Brain microvascular endothelial cell (primary cell): ENCODE measurements at places on chromosomes 12 and 14.

DNA sequence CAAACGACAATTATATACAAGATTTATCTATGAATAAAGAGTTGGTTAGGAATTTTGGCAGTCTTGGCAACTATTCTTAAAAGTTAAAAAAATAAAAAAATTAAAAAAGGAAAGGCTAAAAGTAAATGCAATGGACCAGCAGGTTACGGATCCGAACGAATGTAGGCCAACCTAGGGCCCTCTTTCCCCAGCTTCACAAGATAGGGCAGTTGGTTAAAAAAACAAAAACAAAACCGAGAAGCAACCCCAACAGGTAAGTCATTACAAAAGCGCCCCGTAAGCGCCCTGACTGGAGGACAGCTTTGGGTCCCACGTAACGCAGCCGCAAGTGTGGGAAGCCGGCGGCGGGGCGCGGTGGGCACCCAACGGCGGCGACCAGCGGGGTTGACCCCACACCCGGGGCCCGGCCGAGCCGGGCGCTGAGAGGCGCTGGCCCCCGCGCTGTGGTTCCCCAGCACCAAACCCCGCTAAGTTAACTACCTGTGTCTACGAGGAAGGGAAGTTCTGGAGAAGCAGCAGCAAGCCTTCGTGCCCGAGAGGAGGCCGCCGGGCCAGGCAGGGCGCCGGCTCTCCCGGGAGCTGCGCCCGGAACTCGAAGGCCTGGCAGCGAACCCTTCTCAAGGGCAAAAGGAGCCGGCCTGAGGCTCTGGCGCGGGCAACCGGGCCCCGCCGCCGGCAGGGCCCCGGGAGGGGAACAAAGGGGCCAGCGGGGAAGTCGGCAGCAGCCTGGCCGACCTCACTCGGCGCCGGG is 882 bp downstream of the HECTD1 start:
- DNase-seq: peak; percentile 1

DNA sequence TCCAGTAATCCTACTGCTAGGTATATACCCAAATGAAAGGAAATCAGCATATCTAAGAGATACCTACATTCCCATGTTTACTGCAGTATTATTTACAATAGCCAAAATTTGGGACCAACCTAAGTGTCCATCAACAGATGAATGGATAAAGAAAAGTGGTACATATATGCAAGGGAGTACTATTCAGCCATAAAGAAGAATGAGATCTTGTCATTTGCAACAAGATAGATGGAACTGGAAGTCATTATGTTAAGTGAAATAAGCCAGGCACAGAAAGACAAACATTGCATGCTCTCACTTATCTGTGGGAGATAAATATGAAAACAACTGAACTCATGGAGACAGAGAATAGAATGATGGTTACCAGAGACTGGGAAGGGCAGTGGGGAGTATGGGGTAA is 109.5 kb downstream of the INSM2 start:
- no peak for DNase-seq

DNA sequence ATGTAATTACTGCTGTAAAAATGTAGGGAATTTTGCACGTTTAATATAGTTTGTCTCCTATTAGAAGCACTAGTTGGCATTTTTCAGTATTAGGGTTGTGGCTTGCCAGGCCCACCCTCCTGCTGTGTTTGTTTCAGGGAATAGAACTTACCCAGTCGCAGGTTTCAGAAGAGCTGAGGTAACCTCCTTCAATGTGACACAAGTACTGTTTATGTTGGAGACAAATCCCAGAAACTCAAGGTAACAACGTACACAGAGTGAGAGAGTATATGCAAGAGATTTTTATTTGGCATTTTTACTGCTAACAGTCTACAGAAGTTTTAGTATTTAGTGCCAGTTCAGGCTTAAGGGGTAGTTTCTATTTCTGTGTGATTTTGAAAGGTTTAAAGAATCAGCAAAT is 284.3 kb downstream of the RAD51B start:
- no peak for DNase-seq

GRCh38 chr12:118375348-118375747 is 1.0 kb upstream of the SUDS3 start:
- no peak for DNase-seq

DNA sequence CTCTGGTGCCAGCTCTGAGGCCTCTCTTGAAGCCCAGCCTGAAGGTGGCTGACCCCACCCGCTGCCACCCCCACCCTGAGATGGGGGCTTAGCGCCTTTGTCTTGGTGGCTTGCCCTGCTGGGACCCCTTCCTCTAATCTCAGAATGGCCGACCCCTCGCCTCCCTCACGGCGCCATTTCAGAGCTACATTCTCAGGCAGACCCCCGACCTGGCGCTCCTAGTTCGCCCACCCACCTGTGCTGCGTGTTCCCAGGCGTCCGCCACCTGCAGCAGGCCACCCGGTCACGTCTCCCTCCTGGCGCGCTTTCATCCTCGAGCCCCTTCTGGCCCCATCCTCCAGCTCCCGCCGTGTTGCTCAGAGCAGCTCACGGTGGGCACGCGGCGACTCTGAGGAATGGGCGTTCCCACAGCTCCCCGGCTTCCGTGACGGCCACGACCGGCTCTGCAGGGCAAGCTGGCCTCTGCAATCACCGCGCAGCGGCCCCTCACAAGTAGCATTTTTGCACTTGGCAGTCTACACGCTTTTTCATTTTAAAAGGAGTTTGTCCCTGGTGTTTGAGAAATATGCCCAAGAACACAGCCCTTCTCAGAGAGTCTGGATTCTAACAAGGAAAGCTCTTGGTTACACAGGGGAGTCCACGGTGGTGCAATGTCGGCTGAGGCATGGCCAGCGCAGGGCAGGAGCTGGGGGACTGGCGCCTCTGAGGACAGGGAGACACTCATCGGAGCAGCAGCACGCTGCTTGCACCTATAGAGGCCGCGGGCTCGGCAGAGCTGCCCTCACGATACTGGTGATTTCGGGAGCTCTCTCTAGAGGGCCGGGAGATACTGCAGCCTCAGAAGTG is 105.7 kb upstream of the C14orf180 start:
- DNase-seq: no peak

DNA sequence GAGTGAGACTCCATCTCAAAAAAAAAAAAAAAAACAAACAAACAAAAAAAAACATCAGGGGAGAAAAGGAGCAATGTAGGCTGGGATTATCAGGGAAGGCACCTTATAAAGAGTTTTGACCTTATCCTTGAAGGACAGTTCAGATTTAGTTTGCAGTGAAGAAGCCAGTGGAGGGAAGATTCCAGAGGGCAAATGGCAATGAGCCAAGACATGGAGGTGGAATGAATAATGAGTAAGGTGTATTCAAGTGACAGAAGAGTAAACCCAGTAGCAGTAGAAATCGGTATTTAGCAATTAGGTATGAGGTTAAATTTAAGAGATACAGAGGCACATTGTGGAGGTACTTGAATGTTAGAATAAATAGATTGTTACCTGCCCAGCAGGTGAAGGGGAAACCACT is 2.2 kb upstream of the DUSP16 start:
- no peak for DNase-seq

DNA sequence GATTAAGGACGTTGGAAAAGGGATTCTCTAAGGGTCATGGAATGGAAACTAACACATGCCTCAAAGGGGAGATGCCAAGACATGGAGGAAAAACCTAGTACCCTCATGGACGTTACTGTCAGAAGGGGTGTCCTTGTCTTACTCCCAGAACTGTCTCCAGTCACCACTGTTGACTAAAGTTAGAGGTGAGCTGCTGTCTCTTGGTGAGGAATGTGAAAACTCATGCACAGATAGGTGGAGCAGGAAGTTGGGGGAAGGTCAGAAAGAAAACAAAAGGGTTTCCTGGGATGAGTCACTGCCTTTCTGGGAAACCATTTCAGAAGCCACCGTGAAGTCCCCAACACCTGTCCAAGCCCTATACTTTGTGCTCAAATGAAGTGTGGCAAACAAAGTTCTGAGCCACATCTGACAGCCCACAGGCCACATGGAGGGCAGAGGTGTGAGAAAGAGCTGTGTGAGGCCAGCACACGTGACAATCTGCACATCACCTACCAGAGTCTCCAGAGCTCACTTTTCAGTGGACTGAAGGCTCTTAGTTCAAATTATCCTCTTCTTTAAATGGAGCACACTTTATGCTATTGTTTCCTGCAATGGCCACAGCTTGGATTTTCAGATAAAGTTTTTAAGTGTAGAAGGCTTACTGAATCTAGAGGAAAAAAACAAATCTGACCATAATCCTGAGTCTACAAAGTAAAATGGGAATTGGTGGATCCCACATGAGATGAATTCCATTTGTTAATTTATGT is 92.9 kb upstream of the EGLN3 start:
- DNase-seq: no peak

DNA sequence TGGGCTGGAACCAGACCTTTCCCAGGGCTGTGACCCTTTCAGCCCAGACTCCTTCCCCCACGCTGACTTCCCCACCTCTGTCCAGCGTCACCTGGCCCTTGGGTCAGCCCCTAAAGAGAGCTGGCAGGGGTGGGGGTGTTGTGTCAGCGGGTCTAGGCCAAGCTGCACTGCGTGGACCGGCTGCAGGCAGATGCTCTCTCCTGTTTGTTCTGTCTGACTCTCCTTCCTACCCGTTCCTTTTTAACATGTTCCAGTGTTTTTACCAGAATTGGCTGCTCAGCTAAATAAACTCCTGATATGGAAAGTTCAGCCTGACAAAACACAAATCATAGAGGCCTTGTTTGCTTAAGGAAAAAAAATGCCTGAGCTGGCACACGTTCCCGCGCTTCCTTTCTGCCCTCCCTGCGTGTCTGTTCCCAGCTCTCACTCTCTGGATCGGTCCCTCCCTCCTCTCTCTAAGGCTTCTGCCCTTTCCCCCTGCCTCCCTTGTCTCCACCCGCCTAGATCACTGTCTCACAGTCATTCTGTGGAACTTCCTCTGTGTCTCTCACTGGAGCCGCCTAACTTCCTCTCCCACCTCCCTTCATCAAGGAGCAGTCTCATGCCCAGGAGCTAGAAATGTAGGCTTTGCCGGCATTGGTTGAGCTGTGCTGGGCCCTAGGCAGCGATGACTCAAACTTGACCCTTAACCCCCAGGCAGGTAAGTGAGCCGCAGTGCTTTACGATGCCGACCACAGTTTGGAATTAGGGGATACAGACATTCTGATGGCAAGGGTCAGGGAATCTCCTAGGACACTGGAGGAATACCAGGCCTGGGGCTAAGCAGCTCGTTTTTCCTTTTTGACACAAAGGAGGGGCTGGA is 15.5 kb upstream of the MLXIP start:
- DNase-seq: peak; percentile 61

DNA sequence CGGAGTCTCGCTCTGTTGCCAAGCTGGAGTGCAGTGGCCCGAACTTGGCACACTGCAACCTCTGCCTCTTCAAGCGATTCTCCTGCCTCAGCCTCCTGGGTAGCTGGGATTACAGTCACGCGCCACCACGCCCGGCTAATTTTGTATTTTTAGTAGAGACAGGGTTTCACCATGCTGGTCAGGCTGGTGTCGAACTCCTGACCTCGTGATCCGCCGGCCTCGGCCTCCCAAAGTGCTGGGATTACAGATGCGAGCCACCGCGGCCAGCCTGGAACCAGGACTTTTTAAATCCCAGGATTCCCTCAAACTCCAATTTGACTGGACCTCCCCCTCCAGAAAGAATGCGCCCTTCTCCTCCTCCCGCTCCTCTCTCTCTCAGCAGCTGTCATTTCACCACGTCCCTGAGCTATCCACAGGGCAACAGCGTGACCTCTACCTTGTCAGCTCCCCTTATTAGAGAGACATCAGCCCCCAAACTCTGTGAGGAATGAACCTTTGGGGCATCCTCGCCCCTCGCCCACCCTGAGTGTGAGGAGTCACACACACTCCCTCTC is 2.0 kb downstream of the ESYT1 start:
- DNase-seq: no peak

DNA sequence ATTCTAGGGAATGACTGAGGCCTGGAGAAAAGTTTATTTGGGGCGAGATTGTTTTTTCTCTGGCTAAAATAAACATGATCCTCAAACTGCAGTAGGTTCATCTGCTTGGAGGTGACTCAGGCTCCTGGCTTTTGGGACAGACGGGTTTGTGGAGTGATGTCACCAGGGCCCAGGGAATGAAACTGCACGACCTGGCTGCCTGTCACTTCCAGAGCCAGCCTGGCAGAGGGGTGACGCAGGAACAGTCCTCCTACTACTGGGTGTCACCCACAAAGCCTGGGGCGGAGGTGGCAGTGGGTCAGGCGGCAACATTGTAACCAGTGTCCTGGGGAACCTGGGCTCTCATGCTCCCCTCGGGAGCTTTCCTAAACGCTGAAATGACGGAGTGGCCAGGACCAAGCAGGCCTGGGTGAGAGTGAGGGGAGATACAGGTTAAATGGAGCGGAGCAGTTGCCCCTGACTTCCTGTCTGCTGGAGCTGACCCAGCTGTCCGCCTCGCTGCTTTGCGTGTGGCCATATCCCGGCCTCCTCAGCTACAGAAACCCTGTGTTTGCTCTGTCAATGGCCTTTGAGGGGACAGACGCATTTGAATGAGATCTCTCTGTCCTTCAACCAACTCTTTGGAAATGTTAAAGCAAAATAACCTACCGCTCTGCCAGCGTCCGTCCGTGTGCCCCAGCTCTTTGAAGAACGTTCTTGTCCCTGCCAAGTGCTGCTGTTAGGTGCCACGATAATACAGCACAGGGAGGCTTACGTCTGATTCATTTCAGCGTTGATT is 6.5 kb downstream of the HIP1R start:
- peak; percentile 60 for DNase-seq

- DNase-seq: no peak
These were observed 59.2 kb downstream of the CCNK start for GRCh38 chr14:99540196-99541032.

GRCh38 chr12:124917135-124917840 is 2.8 kb upstream of the UBC start:
- peak; percentile 99 for DNase-seq

- DNase-seq: no peak
These were observed 420.2 kb upstream of the TMTC1 start for GRCh38 chr12:30203981-30204380.

GRCh38 chr12:112812600-112813406 is 21.3 kb downstream of the RPH3A start:
- no peak for DNase-seq

DNA sequence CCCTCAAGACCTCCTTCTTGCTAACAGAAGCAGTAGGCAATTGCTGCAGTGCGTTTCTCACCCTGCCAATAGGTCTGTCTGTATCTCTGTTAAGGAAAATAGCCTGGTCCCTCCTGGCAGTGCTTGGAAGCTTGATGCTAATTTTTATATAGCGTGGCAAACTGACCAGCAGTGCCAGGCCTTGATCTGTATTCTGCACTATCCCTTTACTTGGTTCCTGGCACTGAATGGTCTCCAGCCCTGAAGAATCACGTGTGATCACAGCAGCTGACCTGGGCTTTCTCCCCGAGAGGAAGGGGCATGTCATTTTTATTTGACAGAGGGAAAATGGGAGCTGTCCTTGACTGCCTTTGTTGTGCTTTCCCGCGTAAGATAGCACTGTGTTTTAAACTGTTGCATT is 48.7 kb upstream of the TRAF3 start:
- no peak for DNase-seq

- DNase-seq: no peak
These were observed 130.1 kb downstream of the CCDC91 start for GRCh38 chr12:28320353-28320752.

DNA sequence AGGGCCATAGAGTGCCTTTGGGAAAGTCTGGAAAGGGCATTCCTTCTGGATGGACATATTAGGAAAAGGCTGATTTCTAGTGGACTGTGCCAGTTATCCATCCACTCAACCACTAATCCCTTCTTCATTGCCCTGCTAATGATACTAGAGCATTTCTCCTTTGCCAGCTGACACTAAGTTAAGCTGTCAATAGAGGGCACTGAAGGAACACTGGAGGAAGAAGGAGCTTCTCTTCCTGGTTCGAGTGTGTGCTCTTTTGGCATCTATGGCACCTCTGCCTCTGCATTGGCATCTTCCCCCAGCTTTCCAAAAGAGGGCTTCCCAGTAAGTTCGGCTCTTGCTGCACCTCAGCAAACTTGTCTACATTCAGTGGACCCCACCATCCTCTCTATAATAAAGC is 165.4 kb downstream of the DERA start:
- no peak for DNase-seq
